Adipocyte (in vitro differentiated cells): ENCODE measurements at places on chromosomes 7 and 10.

DNA sequence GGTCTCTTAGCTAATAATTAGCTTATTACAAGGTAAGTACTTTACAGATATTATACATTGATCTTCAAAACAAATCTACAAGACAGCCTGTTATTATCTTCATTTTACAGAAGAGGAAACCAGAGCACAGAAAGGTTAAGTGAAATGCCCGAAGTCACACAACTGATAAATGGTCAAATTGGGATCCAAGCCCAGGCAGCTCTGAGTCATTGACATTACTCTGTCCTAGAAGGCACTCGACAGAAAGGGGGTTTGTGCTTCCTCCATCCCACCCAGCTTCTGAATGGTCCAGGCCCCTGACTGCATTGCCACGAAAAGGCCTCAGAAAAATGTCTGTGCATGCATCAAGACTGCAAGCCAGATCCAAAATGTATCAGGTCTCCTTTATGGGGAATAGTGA, 81.3 kb upstream of the ZNF438 start:
- DNase-seq, result no peak

GRCh38 chr7:24713850-24714675, 43.2 kb downstream of the GSDME start:
- no peak for DNase-seq

DNA sequence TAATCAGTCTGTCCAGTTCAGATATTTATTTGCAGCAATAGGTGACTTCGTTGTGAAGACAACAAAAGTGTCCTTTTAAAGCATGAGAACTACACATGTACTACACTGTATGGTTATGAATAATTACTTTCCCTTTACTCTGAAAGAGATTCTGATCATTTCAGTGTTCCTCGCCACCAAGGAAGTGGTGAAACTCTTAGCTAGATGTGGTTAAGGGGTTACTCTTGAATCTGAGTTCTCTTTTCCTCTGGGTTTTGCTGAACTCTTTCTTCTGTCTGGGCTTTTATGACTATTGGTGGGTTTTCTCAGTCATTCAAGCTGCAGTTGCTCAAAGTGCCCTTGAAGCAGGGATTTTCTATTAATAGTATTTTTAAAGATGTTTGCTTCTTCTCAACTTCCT, 127.9 kb upstream of the SEM1 start:
- no peak for DNase-seq

- no peak for DNase-seq
Measured at GRCh38 chr7:127486654-127487053, 94.1 kb upstream of the ZNF800 start.

DNA sequence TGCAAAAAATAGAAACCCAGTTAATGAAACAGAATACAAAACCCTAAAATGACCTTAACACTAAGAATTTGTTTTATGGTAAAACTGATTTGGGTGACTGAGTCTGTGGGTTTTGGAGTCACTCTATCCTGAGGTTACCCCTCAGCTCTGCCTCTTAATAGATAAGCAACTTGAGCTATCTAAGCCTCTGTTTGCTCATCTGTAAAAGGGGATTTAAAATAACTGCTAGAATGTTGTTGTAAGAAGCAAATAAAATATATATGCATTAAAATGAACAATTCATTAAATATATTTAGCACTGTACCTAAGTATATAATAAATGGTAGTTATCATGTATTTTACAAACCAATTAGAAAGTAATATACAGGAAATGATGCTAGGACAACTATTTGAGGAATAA, 115.4 kb downstream of the CABCOCO1 start:
- no peak for DNase-seq

GRCh38 chr7:29879609-29880008, 73.3 kb downstream of the WIPF3 start:
- DNase-seq, result no peak

DNA sequence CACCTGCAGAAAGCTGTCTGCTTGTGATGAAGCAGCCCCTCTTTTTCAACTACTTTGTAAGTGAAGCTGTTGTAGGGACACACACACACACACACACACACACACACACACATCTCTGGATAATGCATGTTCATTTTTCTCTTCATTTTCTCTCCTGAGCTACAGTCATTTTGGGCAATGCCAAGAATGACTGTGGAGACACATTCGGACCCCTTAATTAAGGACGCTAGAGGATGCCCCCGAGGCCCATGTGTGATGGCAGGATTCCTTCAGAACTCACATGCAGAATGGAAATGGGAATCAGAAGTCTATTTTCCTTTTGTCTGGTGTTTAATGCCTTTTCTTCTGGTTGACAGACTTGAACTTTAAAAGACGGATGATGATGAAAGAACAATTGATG, 56.6 kb downstream of the CLRN3 start:
- no peak for DNase-seq

DNA sequence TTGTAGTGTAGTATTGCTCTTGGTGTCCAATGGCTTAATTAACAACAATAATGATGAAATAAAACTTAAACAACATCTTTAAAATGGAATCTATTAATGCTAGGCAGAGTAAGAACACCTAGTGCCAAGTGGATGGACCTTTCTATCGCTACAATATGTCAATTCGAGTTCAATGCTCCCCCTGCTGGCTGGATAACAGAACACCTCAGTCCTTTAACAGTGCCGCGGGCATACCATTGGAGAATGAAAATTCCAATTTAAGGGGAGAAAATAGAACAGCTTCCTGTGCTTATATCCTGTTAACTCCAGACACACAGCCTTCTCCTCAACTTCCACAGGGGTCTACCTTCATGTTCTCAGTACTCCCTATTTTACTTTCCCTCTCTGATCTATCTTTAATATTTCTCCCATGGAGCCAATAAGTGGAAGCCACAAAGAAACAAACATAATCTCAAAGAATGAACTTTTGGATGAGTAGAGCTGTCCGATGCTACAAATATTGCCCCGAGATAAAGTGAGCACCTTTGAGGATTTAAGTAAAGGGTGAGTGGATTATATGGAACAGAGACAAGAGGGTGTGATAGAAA, 41.4 kb downstream of the COL1A2 start:
- peak; percentile 95 for DNase-seq
